Esophagus squamous epithelium (tissue), 5 donors: ENCODE measurements at places on chromosomes 2 and 18.

GRCh38 chr2:217357886-217358620 is 498.2 kb upstream of the TNP1 start:
- H3K27ac ChIP-seq, result peak overlapping the region; percentile 81
- H3K4me3 ChIP-seq, result no peak overlapping the region
- peaks cover 5% of the 10 kb centered on the region for H3K4me1 ChIP-seq
- DNase-seq, result no peak

GRCh38 chr2:84280873-84281272 is 178.2 kb downstream of the SUCLG1 start:
- H3K27me3 ChIP-seq, result no peaks in the 10 kb centered on the region
- no peaks in the 10 kb centered on the region for H3K4me1 ChIP-seq
- H3K36me3 ChIP-seq, result no peaks in the 10 kb centered on the region
- no peak overlapping the region for H3K4me3 ChIP-seq
- no peak for DNase-seq

GRCh38 chr2:182182436-182182835 is 196.8 kb downstream of the PPP1R1C start:
- no peak for DNase-seq
- H3K36me3 ChIP-seq, result no peaks in the 10 kb centered on the region
- no peaks in the 10 kb centered on the region for H3K27me3 ChIP-seq
- H3K4me1 ChIP-seq, result no peaks in the 10 kb centered on the region
- H3K4me3 ChIP-seq, result no peak overlapping the region

DNA sequence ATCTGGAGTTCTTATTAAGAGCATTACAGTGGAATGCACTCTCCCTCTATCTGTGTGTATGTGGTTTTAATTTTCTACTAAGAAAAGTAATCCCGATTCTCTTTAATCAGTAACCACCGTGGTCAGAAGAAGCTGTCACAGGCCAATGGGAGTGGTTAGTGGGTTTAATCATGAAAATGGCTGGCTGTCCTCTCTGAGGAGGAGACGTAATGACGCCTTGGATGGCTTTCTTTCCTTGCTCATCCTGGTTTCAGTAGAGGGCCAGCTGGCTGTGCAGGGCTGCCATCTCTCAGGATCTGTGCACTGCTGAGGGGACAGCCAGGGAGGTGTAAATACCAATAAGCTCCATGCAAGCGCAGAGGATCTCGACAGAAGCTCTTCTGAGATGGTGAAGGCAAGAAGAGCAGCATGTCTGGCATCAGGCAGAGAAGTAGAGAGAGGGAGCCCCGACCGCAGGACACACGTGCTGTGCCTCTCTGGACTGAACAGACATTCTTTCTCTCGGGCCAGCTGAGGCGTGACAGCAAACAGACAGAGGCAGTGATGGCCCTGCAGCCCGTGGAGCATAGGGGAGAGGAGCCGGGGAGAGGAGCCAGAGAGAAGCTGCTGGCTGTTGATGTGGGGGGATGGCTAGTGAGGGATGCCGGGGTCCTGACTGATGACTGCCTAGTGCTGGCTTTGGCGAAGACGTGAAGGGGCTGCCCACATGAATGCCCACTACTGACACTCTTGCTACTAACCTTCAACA is 65.1 kb upstream of the DAPL1 start:
- H3K36me3 ChIP-seq, result no peaks in the 10 kb centered on the region
- H3K27me3 ChIP-seq, result no peaks in the 10 kb centered on the region
- H3K4me3 ChIP-seq, result no peak overlapping the region

- no peak for DNase-seq
- H3K36me3 ChIP-seq, result no peaks in the 10 kb centered on the region
- peaks cover 3% of the 10 kb centered on the region for H3K4me1 ChIP-seq
- H3K27ac ChIP-seq, result peak overlapping the region; percentile 59
- no peak overlapping the region for H3K4me3 ChIP-seq
Observed at GRCh38 chr2:28702878-28703277, 48.8 kb upstream of the PPP1CB start.

DNA sequence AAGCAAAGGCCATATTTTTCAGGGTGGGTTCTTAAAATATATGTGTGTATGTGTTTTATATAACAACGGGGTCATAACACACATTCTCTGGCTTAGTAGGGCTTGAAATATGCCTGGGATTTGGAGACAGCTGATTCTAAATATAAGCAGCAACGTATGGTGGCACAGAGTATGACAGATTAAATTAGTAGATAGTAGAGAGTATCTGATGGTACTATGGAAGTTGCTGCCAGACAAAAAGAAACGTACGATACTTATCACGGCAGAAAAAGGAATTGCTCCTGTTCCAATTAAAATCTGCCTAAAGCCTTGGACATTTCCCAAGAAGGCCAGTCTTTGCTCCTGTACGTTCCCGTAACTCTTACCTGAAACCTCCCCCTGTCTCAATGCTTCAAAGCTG is 607.9 kb upstream of the ID2 start:
- no peaks in the 10 kb centered on the region for H3K27me3 ChIP-seq
- no peak for DNase-seq
- no peaks in the 10 kb centered on the region for H3K36me3 ChIP-seq
- H3K27ac ChIP-seq, result no peak overlapping the region
- no peak overlapping the region for H3K4me3 ChIP-seq
- no peaks in the 10 kb centered on the region for H3K4me1 ChIP-seq

DNA sequence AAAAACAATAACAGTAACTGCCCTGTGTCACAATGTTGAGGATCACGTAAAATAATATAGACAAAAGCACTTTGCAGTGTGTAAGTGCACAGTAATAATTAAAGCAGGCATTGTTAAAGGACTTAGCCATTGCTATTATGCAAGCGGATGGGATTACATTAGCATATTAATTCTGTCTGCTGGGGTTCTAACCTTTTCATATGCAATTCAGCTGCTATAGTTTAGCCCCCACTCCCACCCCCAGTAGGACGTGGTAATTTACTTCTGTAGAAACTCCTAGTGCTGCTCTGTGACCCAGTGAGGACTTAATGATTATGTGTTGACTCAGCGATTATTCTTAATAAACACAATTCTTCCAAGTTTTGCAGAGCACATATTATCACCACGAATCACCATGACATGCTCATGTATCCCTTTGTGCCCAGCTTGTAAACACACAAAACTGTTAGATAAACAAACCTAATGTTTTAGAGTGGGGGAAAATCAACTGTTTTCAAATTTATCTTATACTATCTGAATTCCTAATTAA is 5.1 kb upstream of the ADAM23 start:
- H3K27me3 ChIP-seq, result no peaks in the 10 kb centered on the region
- peaks cover 6% of the 10 kb centered on the region for H3K4me1 ChIP-seq
- no peak overlapping the region for H3K27ac ChIP-seq
- DNase-seq, result no peak
- no peaks in the 10 kb centered on the region for H3K36me3 ChIP-seq
- no peak overlapping the region for H3K4me3 ChIP-seq

GRCh38 chr18:24380163-24380747 is 17.4 kb downstream of the OSBPL1A start:
- H3K4me3 ChIP-seq, result no peak overlapping the region
- H3K27ac ChIP-seq, result no peak overlapping the region
- DNase-seq, result no peak

- H3K27ac ChIP-seq, result no peak overlapping the region
- no peak overlapping the region for H3K4me3 ChIP-seq
- H3K27me3 ChIP-seq, result no peaks in the 10 kb centered on the region
- H3K4me1 ChIP-seq, result no peaks in the 10 kb centered on the region
- DNase-seq, result no peak
- H3K36me3 ChIP-seq, result no peaks in the 10 kb centered on the region
Observed at GRCh38 chr2:45269149-45269793, 260.0 kb upstream of the SIX2 start.
